ENCODE measurements at places on chromosomes 16 and 17.

DNA sequence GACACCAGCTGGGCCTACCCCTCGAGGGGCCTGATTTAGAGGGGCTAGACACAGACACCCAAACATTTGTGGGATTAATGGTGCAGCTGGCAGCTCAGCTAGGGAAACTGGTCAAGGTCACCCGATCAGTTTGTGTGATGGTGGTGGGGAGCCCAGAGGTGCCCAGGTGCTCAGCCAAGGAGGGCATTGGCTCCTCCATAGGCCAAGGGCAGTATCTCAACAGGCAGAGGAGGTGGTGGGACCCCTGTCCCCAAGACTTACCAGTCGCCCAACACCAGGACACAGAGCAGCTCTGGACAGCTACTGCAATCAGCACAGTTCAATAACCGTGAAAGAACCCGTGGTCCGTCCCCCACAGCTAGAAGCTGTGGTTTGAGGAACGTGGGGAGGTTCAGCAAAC is 120.9 kb downstream of the C16orf78 start:
- DNase-seq, result no peak

GRCh38 chr16:2520784-2521531 is 787 bp downstream of the AMDHD2 start:
- DNase-seq, result peak; percentile 85

- no peak for DNase-seq
Measured at GRCh38 chr16:23113185-23113584, 36.1 kb downstream of the USP31 start.

DNA sequence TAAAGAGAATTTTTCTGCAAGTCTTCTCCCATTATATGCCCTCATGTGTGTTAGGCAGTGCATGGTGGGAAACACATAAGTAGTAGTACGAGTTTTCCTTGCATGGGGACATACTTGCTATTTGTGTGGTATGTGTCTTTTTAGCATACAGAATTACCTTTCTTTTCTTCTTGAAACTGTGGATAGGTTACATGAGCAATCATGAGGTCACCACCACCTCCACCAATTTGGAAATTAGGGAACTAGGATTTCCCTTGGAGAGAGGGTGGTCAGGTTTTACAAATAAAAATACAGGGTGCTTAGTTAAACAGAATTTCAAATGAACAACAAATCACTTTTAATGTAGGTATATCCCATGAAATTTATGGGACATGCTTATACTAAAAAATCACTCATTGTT is 16.3 kb upstream of the AMZ2 start:
- DNase-seq, result no peak

GRCh38 chr16:2854700-2855309 is 3.2 kb downstream of the PRSS22 start:
- no peak for DNase-seq

GRCh38 chr17:74732042-74732867 is 4.8 kb upstream of the RAB37 start:
- no peak for DNase-seq

DNA sequence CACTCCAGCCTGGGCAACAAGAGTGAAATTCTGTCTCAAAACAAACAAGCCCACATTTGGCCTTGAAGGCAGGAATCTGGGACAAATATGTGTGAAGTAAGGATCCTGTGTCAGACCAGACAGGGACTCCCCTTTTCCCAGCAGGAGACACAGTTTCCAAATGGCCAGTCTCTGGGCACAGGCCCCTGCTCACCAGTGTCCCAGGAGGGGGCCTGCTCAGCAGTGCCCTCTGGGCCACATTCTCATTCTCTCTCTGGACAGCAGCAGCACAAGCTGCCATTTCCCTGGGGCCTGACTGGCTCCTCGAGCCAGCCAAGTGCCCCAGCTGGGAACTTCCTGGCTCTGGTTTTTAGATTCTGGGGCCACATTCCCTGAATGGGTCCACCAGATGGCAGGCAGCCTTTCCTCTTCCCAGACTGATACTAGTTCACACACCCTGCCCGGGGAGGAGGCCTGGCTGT is 11.7 kb upstream of the MNT start:
- peak; percentile 81 for DNase-seq

- no peak for DNase-seq
Measured at GRCh38 chr17:51189628-51190027, 23.4 kb downstream of the NME2 start.

DNA sequence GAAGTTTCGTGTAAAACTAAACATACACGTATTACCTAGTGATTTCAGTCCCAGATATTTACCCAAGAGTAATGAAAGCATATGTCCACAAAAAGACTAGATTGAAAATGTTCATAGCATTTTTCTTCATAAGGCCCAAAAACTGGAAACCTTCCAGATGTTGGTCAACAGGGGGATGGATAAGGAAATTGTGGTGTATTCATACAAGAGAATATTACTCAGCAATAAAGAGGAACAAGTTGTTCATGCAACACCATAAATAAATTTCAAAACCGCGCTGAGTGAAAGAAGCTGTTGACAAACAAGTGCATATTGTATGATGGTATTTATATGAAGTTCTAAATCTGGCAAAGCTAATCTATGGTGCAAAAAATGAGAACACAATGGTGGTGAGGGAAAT is 54.1 kb upstream of the NFAT5 start:
- DNase-seq, result no peak

- no peak for DNase-seq
Measured at GRCh38 chr17:3773511-3773910, 27.5 kb downstream of the ITGAE start.

DNA sequence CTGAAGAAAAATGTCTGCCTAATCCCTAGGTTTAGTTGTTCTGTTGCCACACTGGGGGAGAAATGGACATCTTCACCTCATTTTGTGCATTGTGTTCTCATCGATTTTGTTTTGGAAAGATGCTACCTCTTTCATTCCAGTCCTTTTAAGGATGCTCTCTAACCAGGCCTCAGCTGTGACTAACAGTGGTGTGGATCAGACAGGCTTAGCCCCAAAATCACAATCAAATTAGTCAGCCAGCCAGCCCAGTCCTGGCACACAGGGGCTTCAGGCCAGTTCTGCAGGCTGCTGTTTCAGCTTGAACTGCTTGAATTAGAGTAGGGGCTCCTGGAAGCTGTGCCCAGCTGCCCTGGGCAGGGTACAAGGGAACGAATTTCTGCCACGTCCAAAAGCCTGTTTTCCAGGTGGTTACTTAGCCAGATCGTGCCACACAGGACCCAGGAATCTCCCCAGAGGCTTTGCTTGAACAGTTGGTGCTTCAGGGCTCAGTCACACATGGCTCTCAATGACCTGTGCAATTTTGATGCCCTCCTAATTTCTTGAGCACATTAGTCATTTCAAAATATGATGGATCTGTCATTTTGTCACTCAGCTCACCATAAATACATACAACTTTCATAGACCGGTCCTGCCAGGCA is 60.7 kb downstream of the CLEC16A start:
- no peak for DNase-seq
